8988T (cell line): ENCODE measurements at places on chromosomes 11 and 22.
A peak's percentile ranks its signal among the peaks of the same experiment; 100 is the strongest.

DNA sequence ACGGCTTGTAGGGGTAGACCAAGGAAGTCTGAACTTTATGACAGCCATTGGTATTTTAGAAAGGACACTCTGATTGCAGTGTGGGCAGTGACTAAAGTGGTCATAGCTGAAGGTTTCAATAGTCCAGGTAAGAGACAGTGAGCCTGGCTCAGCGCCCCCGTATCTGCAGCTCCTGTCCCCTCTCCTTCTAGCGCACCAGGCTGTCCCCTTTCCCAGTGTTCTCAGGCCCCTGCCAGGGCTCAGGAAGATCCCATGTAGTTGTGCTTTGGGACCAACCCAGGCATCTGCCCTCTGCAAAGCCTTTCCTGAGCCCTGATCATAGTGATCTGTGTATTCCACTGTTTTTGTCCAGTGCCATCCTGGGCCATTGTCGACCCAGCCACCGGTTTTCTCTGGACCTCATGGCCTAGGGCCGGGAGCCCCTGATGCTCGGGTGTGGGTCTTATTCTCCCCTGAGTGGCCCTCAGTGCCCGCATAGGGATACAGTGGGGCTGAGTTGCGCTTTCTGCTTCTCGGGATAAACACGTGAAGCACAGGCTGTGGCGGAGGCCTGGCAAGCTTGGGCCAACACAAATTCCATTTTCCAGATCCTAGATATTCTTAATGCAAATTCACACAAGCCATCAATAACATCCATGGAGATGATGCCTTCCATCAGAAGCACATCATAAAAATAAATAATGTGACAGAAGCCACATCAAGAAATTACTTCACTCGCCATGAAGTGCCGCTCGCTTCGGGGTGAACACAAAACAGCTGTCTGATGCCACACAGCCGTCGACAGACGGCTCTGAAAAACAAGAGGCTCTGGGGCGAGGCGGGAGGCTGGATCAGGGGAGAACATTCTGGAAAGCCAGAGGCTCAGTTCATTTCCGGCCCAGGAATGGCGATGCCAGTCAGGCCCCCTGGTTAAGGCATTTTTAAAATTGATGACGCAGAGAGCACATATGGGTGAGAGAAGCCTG is 805.0 kb downstream of the TBC1D22A start:
- no peak for DNase-seq

DNA sequence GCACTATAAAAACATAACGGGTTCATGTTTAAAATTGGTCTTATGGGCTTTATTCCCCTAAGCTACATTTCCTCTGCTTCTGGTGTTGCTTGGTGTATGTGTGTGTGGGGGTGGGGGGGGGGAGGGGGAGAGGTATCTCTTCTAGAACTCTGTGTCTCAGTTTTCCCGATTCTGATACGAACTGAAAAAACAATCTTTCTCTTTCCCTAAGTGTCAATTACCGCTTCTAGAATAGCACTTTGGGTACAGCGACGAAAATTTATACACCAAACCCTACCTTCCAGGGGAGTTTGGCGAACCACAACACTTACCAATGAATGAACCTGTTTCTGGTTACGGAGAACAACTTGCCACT is 636 bp downstream of the NUP160 start:
- DNase-seq, result no peak

GRCh38 chr11:117820516-117820915 is 4.0 kb downstream of the FXYD2 start:
- DNase-seq, result no peak

GRCh38 chr22:45548991-45549761 is 46.5 kb downstream of the FBLN1 start:
- DNase-seq, result peak; percentile 64

DNA sequence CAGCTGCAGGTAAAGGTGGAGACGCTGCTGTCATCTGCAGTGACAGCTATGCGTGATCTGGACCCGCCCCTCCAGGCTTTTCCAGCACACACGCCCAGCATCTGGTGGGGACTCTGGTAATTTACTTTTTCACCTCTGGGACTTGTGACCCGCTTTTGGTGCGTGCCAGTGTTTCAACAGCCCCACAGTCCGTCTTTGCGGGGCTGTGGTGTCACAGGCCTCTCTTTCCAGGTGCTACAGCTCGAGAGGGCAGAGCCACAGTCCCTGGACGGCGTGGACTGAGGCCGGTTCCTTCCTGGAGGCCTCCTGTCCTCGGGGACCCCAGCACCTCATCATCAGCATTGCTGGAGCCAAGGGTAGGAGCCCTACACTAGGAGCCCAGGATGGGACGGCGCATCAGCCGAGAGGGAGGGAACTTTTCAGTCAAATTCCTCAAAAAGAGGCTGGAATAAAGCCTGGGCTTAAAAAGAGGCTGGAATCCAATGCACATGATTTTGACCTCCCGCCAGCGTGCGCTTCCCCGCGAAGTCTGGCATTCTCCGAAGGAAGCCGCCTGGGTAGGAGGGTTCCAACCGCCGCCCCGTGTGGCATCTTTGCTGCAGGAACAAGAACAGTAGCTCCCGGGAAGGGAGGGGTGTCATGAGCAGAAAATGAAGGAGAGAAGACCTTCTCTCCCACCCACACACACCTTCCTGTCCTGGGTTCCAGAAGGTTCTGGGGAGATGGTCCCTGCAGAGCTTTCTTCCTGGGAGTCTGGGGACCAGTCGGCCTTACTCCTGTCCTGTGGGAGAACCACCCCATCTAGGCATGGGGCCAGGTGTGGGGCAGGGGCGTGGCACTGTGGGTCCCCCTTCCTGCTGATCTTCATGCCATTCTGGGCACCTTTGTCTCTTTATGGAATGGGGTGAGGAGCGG is 25.7 kb upstream of the KRTAP5-7 start:
- no peak for DNase-seq

GRCh38 chr11:134634897-134635831 is 223.1 kb upstream of the B3GAT1 start:
- no peak for DNase-seq

- DNase-seq, result no peak
These were observed 16.0 kb downstream of the USP47 start for GRCh38 chr11:11857769-11858168.

DNA sequence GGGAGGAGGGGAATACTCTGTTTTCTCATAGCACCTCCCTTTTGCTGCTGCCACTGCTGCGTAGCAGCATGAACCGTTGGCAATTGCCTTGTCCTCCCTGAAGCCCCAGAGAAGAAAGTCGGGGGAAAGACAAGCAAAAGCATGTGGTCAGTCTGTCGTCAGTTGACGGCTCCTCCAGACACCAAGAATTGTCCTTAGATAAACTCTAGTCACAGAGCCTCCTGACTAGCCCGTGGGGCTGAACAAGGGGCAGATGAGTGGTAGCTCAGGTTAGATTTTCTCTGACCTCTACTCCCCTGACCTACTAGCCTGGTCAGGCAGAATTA is 126.4 kb upstream of the HSD17B12 start:
- no peak for DNase-seq

DNA sequence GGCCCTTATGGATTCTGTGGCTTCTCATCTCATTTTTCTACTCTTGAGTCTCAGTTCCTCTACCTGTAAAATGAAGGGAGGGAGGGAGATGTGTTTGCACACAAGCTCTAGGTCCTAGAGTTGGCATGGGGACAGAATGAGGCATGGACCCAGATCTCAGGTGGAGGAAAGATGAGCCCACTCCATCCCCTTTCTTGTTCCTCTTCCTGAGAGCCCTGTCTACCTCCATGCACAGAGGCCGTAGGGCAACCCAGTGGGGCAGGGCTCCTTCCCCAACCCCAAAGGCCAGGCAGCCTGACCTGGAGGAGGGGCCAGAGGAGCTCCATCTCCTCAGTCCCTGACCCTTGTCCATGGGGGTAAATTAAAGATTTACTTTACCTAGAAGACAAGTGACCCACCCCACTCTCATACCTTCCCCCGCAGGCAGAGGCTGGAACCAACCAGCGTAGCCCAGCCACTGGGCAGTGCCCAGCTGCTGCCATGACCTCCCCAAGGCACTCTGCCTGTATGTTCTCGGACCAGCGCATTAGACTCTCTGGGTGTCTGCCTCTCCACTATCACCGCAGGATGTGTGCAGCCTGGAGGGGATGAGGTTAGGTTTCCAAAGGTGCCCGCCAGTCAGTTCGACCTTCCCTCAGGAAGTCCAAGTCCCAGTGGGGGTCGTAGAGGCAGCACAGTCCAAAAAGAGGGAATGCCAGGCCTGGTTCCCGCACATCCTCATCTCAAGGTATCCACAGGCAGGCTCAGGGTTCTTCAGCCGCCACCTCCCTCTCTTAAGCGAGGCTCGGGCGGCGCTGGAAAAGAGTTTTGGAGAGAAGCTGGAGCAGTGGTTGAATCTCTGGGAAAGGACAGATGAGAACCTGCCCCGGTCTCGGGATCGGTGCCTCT is 3.0 kb downstream of the SMTN start:
- DNase-seq, result peak; percentile 30

GRCh38 chr11:61075891-61076290 is 26.4 kb upstream of the CD5 start:
- DNase-seq, result no peak

- no peak for DNase-seq
These were observed 95.1 kb downstream of the BLID start for GRCh38 chr11:122020902-122021301.

DNA sequence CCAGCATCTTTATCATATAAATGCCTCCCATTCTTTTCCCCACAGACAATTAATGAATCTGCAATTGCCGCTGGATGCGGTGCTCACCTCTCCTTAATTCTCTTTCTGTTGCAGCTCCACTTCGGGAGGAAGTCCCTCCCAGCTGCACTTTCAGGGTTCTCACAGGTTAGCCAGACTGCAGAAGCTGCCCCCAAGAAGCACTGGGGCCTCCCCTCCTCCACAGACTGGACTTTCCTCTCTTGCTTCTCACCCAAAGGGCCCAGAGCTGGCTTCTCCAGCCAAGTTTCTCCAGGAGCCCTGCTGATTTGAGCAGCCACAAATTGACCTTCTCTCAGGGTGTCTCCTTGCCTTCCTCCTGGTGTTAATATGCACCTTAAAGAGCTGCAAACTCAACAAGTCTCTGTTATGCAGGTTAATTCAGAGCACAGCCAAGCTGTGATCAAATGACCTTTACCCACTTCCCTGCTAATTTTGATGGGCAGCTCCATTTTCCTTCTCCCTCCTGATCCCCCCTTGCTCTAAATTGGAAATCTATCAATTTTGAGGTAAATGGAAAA is 298.9 kb downstream of the BUD13 start:
- no peak for DNase-seq

GRCh38 chr22:26701323-26701722 is 43.9 kb downstream of the MIAT start:
- DNase-seq, result no peak

- DNase-seq, result no peak
These were observed 33.0 kb downstream of the CCDC34 start for GRCh38 chr11:27329867-27330632.

GRCh38 chr11:110079726-110080125 is 13.5 kb upstream of the ZC3H12C start:
- DNase-seq, result no peak

- peak; percentile 48 for DNase-seq
These were observed 7.2 kb downstream of the MUC5B start for GRCh38 chr11:1230121-1230455.

DNA sequence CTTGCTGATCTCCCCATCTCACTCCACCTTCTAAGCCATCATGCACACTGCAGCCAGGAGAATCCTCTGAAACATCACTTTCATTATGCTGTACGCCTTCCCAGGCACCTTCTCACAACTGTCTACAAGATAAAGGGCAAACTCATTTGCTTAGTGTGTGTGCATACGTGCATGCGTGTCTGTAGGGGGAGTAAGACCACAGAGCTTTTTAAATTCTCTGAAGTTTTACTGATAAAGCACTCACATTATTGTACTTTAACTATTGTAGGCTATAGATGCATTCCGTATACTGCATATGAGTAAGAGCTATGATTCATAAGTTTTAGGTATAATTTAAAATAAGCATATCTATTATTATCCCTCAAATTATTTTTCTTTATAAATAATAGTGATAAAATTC is 15.3 kb upstream of the ANKK1 start:
- DNase-seq, result no peak
